ENCODE measurements at places on chromosomes 2 and 18.

DNA sequence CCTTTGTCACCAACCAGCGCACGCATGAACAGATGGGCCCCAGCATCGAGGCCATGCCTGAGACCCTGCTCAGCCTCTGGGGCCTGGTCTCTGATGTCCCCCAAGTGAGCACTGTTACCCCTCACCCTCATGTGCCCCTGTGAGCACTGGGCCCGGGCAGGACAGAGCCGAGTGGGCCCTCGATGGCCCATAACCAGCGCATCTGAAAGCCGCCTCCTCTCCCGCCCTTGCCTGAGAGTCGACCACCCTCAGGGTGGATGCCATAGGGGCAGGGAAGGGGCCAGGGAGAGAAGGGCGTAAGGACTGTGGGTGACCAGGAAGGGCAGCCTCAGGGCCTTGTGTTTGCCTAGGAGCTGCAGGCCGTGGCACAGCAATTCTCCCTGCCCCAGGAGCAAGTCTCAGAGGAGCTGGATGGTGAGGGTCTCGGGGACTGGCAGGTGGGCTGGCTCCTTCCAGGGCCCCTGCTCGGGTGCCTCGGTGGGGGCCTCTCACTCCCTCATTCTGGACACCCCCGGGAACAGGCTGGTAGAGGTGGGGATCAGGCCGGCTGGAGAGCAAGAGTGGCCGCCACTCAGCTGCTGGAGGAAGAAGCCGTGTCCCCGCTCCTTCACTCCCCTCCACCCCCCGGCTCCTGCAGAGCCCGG lies 2.1 kb downstream of the PROM2 start:
- no peak for DNase-seq

- DNase-seq = no peak
Measured at GRCh38 chr2:137873536-137874244, 90.6 kb upstream of the HNMT start.

DNA sequence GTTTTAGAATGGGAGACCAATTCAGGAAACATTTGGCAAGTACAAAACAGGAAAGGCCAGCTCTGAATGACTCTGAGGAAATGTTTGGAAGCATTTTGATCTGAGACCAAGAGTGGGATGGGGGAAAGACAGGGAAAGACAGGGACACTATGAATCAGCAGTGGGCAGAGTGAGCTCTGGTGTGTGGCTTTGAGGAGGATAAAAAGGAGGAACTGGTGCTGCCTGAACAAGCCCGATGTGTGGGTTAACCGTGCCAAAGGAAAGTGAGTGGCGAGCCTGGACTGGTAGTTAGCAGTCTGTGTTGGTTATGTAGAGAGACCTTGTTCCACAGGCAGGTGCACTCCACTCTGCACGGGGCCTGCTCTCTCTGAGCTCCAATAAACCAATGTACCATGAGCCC lies 5.3 kb downstream of the MFSD6 start:
- DNase-seq = no peak

- no peak for DNase-seq
Measured at GRCh38 chr2:67446491-67446911, 49.4 kb downstream of the ETAA1 start.

DNA sequence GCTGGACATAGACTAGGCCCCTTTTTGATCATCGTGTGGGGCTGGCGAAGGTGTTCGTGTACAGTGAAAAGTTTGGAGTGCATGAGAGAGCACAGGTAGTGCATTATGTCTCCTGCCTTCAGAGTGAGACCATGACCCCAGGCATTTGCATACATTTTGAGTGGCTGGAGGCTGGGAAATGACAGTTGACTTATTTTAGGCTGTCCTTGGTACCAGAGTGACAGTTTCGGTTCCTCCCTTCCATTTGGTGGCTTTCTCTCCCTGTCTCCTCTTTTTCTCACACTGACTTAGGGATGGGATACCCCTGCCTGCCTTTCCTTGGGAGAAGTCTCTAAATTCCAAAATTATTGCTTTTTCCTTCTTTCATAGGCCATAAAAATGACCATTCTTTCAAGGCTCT lies 20.1 kb downstream of the SERPINB12 start:
- DNase-seq = no peak

- no peak for DNase-seq
Measured at GRCh38 chr2:207683438-207683837, 28.0 kb upstream of the CCNYL1 start.

Data from stimulated activated CD4-positive, alpha-beta T cell treated with anti-CD3 and anti-CD28 coated beads, Interleukin-12 subunit alpha, Interleukin-12 subunit beta, amount 100 ng/mL, for 24 hours (primary cell).